NCI-H187 treated with DMSO at 0.1 percent for 48 hours (cell line): ENCODE measurements at places on chromosomes 16 and 17.

GRCh38 chr17:7410634-7411426 lies 3.2 kb downstream of the NLGN2 start:
- DNase-seq, result no peak

DNA sequence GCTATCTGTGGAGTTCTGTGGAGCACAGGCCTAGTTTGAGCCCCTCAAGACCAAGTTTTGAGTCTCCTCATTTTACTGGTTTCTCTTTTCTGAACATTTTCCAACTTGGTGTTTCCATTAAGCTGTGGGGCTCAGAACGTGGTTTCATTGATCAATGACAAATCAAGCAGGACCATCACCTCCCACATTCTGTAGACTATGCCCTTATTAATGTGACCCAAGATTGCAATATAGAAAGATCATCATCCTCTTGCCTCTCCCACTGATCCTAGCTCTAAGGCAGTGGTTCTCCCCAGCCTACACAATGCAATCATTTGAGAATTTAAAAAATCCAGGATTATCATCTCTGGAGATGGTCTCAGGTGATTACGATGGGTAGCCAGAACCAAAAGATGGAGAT lies 15.8 kb upstream of the OSGIN1 start:
- no peak for DNase-seq

DNA sequence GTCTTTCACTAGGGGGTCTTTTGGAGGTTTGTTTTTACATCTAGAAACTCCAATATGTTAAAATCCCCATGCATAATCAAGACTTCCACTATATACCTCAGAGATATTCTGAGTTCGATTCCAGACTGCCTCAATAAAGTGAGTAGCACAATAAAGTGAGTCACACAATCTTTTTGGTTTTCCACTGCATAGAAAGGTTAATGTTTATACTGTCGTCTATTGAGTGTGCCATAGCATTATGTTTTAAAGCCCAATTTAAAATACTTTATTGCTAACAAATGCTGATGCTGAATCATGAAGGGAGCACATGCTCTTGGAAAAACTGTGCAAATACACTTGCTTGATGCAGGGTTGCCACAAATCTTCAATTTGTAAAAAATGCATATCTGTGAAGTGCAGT lies 227.5 kb upstream of the ZFHX3 start:
- DNase-seq, result no peak

- DNase-seq, result no peak
Measured at GRCh38 chr17:39551879-39552278, 55.8 kb downstream of the NEUROD2 start.

DNA sequence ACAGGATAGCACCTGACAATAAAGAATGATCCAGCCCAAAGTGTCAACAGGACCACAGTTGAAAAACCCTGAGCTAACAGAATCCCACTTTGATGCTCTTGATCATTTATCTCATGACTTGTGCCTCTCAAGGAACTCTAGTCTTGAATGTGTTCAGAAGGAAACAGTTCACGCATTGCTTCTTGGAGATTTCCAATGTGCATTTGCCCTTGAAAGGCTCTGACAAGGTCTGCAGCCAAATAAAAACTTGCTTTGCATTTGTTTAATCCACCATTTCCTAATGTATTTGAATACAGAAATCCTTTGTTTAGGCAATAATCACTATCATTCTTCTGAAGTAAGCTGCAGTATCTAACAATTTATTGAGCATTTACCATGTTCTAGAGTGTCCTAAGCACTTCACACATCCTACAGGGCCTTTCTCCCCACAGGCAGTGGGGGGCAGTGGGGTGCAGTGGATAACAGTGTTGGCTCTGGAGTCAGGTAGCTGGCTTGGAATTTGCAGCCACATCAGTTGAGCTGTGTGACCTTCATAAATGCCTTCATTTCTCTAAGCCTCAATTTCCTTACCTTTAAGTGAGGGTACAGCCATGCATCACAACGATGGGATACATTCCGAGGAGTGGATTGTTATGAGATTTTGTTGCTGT lies 239.7 kb downstream of the XYLT1 start:
- no peak for DNase-seq

GRCh38 chr17:28256370-28256769 lies 62.6 kb upstream of the TMEM97 start:
- no peak for DNase-seq

GRCh38 chr16:27347930-27348685 lies 34.3 kb downstream of the IL4R start:
- DNase-seq, result no peak

DNA sequence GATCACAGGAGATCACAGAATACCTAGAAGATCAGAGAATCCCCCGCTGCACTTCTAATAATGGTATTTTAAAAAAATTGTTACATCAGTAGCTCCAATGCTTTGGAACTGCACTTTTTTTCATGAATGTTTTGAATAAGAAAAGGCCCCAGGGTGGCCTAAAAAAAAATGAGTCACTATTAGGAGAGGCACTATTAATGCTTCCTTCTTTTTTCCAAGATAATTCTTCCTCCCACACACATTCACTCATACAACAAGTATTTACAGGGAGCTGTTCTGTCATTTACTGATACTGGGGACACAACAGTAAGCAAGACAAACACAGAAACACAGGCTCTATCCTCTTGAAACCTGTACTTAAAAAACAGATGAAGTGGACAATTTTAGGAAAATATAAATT lies 675 bp upstream of the PDZD9 start:
- DNase-seq, result no peak

DNA sequence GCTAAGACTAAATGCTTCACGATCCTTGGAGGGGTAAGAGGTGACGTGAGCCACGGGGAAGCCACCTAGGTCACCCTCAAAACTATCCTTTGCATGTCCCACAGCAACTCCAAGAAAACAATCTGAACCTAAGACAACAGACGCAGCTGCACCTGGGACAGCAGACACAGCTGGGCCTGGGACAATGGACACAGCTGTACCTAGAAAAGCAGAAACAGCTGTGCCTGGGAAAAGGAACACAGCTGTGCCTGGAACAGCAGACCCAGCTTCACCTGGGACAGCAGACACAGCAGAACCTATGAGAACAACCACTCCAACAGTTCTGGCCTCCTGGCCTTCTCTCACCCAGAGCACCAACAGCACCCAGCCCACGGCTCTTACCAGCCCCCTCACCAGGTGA lies 11.7 kb upstream of the CD300LD start:
- DNase-seq, result no peak

- no peak for DNase-seq
Measured at GRCh38 chr17:75406222-75406615, 741 bp upstream of the GRB2 start.

GRCh38 chr17:64781014-64781756 lies 119.1 kb upstream of the SMURF2 start:
- no peak for DNase-seq

- no peak for DNase-seq
Measured at GRCh38 chr17:2184993-2185931, 118.3 kb downstream of the SMG6 start.

- no peak for DNase-seq
Measured at GRCh38 chr16:54211203-54211602, 75.4 kb downstream of the IRX3 start.

DNA sequence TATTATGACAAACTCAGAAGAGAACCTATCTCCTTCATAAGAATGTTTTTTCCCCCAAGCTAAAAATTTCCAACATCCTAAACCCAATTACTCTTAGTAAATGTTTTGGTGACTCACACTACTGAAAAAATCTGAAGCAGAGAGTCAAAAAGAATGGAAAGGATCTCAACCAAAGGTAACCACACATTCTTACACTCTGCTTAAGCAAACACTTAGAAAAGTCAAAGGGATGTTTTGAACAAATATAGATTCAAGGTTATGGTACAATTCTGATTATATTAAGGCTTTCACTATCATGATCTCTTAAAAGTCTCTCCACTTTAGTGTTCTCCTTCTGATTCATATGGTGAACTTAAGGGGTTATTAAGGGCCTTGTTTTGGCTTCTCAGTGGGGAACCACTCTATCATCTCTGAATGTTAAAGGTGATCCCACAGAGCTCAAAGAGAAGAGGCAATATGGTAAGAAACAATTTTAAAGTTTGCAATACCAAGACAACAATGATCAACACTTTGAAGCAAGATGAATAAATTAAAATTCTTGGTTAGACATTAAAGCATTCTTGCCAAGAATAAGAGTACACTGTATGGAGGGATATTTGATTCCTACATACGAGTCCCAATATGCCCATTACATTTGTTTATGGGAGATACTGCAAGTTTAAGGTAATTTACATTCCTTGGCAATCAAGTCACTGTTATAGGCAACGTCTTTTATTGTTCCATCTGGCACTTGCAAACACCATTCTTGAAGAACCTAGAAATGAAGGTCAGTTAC lies 69.2 kb downstream of the CDC27 start:
- DNase-seq, result no peak

DNA sequence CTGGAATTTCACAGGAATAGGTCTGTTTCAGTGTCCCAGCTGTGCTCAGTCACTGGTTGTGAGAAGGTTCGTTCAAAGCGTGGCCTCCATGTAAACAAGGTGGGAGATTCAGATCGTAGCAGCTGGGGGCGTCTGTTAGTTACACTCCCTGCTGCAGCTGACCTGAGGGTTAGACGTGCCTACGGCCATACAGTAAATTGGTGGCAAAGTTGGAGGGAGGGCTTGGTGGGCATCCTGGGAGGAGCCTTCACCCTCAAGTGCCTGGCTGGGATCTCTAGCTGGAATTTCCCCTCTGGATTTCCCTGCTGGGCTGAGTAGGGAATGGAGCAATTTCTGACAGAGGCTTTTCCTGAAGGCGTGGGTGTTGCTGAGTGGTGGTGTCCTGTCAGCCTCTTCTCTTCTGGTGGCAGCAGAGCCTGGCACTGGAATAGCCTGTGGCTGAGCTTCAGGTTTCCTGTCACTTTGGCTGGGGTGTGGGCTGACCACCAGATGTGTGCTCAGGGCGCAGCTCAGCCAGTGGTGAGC lies 6.4 kb downstream of the FCSK start:
- no peak for DNase-seq

DNA sequence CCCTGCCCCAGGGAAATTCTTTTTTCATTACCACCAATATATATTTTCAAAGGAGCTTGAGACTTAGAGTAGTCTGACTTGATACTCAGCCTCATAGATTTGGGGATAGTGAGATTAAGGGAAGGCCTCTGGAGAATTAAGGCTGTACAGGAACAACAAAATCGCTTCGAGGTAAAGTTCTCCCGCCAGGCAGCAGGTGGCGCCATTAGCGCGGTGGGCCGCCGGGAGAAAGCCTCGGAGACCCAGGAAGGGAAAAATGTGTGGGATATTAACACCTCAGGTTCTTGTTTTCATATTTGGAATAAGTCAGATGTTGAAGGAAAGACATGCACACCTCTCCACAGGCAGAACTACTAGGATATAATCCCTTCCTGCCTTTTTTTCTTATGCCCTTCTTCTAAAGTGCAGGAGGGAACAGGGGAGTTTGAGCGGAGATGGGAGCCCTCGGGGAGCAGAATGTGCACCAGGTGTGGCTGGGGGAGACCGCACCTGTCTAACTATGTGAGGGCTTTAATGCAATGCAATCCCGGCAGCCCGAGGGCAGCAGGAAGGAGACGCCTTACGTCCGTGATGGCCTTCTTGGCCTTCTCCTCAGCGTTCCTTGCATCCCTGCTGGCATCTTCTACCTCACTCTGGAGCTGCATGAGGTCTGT lies 25.9 kb downstream of the MYH3 start:
- no peak for DNase-seq

GRCh38 chr16:54373534-54374520 lies 87.2 kb upstream of the IRX3 start:
- no peak for DNase-seq

GRCh38 chr17:57636985-57637665 lies 108.0 kb downstream of the CCDC182 start:
- DNase-seq, result no peak

- no peak for DNase-seq
Measured at GRCh38 chr17:61371179-61371578, 28.5 kb upstream of the TBX2 start.

GRCh38 chr16:65336160-65336559 lies 214.3 kb upstream of the CDH11 start:
- no peak for DNase-seq
